ENCODE measurements at places on chromosomes 5 and 9.

- no peak for DNase-seq
Observed at GRCh38 chr5:107359916-107360234, 310.9 kb downstream of the EFNA5 start.

- no peak for DNase-seq
Observed at GRCh38 chr9:113521693-113522255, 58.2 kb downstream of the RGS3 start.

DNA sequence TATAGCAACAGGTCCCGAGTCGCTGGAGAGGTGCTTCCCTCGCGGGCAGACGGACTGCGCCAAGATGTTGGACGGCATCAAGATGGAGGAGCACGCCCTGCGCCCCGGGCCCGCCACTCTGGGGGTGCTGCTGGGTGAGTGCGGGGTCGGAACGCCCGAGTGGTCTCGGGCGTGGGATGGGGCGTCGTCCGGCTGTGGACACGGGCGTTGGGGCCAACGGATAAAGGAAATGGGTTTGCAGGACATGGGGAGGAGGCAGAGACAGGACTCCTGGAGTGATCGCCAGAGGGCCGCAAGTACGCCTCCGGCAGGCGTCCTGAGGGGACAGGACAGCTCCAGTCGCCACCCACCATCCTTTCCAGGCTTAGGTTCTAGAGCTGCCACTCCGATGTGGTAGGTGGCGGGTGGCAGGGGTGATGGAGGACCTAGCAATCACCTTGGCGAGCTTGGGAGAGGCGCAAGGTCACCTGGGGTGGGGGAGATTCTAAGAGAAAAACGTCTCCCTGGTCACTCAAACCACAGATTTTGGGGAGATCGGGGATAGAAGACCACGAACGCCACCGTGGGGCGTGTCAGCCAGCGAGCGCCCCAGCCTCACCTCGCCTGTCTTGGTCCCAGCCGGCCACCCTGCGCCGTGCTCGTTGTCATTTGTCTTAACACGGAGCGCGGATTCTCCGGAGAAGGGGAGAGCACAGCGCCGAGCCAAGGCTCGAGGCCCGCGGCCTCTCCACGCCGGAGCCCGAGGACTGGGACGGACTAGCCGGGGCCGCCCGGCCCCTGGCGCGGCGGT lies 922 bp downstream of the LMX1B start:
- no peak for DNase-seq

GRCh38 chr9:99058964-99059921 lies 45.7 kb upstream of the TGFBR1 start:
- DNase-seq = peak; percentile 14

GRCh38 chr5:38782180-38782835 lies 63.5 kb upstream of the OSMR start:
- DNase-seq = no peak

DNA sequence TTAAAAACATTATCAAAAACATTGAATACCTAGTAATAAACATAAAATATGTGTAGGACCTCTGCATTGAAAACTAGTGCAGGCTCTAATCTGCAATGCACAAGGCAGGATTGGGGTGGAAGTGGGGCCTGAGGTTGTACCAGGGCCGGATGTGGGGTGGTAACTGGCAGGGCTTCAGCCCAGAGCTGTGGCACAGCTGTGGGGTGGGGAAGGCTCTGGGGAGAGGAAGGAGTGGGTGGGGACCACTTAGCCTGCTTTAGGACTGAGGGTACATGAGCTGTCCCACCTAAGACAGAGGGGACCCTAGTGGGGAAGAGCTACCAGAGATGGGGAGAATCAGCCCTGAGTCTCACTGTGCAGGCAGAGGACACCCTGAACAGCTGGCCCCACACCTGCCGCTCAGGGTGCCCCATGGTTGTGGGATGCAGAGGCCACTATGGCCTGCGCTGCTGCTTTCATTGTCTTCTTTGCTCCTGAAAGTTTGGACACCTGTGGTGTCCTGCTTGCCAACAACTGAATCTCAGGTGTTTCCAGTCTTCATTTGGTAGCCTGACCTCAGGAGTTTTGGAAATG lies 311.4 kb downstream of the TLE4 start:
- DNase-seq = no peak

DNA sequence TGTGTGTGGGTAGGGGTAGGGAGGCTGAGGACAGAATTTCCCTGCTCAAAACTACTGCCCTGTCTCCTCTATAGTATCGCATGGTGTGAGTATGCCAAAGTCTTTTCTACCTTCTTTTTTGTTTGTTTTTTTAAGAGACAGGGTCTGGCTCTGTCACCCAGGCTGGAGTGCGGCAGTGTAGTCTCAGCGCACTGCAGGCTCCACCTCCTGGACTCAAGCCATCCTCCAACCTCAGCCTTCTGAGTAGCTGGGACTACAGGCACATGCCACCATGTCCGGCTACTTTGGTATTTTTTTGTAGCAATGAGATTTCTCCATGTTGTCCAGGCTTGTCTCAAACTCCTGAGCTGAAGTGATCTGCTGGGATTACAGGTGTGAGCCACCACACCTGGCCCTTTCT lies 2.5 kb downstream of the SRP19 start:
- no peak for DNase-seq

GRCh38 chr9:14783358-14783757 lies 60.8 kb upstream of the CER1 start:
- no peak for DNase-seq

DNA sequence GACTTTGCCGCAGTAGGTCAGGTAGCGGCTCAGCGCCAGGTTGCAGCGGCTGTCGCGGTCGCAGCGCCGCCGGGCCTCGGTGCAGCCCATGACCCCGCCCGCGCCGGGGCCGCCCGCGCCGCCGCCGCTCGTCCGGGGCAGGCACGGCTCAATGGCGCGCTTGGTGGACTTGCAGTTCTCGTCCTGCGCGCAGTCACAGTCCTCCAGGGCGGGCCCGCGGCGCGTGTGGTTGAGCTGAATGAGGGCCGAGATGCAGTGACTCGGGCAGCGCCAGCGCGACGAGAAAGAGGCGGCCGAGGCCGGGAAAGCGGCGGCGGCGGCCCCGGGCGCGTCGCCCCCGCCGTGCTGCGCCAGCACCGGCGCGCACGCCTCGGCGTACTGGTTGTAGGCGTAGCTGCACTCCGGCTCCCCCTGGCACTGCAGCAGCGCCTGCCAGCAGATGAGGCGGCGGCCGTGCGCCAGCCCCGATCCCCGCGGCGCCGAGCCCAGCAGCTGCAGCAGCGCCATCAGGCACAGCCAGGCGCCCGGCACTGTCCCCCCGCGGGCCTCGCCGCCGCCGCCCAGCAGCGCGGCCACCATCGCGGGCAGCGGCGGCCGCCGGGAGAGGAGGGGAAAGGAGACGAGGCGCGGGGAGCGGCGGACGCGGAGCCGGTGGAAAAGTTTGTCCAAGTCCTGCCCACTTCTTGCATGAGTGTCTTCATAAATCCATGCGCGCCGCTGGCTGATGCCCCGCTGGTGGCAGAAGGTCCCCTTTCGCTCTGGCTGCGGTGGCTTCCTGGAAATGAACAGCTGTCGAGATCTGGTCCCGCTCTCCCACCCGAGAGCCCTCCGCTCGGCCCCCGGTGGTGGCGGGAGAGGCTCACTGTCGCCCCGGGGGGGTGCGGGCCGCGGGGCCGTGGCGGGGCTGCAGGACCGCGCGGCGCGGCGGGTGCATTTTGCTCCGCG lies 833 bp downstream of the GAS1 start:
- DNase-seq = peak; percentile 22

DNA sequence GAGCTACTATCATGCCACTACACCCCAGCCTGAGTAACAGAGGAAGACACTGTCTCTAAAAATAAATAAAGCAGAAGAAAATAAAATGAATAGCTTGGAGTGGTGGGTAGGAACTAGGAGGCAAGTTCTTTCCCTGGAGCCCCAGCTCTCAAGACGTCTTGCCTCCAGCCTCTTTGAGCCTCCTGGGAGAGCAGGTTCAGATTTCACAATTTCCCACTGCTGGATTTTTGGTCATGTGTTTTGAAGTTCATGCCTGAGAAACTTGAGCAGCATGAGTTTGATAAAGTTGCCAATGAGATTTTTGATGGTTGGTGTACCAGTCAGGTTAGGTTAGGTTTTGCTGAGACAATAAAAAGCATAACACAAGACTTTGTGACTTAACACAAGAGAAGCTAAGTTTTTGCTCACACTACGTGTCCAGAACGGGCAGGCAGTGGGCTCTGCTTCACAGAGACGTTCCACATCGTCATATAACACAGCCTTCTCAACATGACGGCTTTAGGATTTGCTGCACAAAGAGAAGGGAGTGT lies 4.1 kb upstream of the CCDC69 start:
- no peak for DNase-seq

GRCh38 chr5:92909602-92909962 lies 671.4 kb downstream of the NR2F1-AS1 start:
- DNase-seq = no peak

GRCh38 chr5:168106008-168106761 lies 185.3 kb upstream of the WWC1 start:
- no peak for DNase-seq

DNA sequence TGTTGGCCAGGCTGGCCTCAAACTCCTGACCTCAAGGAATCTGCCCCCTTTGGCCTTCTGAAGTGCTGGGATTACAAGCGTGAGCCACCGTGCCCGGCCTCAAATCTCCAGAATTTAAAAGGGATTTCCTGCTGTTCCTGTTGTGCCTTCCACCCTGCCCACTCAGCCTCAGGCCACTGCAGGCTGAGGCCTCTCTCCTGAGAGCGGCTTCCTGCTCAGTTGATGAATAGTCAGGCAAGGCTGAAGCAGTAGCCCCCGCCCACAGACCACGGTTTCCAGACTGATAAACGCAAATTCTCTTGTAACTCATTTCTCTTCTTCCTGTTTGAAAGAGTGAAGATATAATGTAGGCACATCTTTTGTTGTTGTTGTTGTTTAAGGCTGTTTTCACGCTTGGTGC lies 127.0 kb upstream of the PLCXD3 start:
- DNase-seq = no peak

DNA sequence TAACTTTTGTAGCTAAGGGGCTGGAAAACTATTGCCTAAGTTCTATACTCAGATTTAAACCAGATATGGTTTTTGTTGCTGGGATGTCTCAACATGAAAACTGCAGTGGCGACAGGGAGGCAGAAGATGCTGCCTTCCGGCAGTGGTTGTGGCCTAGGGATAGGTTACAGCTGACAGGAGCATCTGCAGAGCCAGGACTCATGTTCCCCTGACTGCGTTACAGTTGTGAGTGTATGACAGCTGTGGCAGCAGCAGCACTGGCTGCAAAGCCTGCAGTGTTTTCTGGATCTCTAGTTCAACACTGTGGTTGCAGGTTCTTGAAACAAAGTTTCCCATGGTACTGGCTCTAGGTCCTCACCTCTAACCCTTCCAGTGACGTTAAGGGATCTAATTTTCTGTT lies 498.8 kb upstream of the CDH18 start:
- no peak for DNase-seq

- no peak for DNase-seq
Observed at GRCh38 chr5:56671571-56671970, 143.8 kb upstream of the MAP3K1 start.

- DNase-seq = no peak
Observed at GRCh38 chr5:130923543-130924124, 241.4 kb downstream of the HINT1 start.

- DNase-seq = no peak
Observed at GRCh38 chr5:124887223-124887622, 140.8 kb upstream of the ZNF608 start.

- no peak for DNase-seq
Observed at GRCh38 chr9:76267284-76267652, 127.0 kb downstream of the RFK start.

DNA sequence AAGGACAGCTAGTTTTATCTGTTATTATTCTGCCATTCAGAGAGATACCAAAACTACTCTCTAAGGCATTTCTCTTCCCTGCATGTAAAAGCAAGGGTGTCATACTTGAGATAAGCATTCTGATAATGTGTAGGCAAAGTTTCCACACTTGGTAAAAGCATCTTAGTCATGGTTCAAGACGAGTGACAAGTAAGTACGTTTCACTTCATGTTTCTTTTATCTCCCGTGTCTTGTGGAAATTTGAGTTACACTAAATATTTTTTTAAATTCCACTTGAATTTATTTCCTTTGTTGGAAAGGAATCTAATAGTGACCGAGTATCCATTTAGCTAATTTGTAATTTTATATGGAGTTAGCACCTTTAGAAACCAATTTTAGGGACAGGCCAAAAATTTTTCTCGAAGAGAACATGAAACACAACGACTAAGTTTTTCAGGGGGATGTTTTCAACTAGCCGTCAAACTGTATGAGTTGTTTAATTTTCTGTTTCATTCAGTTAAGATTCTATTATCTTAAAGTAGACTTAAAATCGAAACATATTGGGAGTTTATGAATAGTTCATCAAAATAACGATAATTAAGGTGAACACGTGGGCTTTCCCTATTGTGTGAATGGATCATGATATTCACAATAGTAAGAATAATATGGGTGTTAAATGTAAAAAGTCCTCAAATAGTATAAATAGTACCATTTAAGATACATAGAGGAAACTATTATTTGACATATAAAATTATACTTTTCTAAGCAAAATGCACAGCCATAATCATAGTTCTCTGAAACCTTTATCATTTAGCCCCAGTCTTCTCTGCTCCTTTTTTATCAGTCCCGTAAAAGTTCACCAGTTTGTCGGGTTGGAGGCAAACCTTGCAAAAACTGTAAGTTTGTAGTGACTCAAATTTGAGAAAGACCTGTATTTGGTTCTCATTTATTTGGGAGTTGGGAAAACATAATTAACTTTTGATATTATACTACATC lies 1.6 kb downstream of the RFESD start:
- DNase-seq = no peak

DNA sequence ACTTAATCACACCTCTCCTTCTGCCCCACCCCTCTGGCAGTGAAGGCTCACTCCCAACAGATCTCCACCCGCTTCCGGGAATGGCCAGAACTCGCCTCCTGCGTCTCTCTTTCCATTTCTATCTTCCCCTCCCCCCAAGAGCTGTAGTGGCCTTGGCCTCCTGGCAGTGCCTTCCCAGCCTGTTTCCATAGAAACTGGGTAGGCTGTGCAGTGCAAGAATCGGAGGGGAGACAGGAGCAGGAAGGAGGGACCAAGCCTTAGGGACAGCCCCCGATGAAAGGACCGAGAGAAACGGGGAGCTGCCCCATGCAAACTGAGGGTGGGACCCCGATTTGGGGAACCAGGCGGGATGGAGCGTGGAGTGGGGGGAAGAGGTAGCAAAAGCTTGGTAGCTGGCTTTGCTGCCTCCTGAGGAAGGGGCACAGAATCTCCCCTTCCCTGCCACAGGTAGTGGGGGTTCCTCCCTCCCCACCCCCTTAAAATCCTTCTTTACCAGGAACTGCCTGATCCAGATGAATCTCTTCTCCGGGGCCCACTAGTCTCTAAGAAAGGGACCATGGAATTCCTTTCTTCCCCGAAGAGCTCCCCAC lies 4.5 kb upstream of the PCDH1 start:
- DNase-seq = no peak

DNA sequence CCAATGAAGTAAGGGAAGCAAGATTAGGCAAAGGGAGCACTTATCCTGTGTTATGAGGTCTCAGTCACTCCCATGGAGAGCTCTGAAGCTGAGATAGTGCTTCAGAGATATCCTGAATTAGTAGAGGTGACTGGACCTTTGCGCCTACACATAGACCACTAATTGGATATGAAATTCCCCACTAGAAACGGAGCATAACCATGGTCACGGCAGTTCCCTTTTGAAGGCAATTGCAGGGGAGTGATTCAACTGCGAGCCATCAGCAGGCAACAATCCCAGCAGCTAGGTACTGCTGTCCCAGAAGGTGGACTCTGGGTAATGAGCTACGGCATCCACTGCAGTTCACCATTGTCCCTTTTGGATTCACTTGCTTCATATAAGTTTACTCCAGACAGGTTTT lies 267.7 kb upstream of the RASA1 start:
- DNase-seq = no peak
